ENCODE measurements at places on chromosomes 11 and 22.
A peak's percentile ranks its signal among the peaks of the same experiment; 100 is the strongest.

GRCh38 chr11:94885133-94885532, 88.2 kb downstream of the CWC15 start:
- DNase-seq, result no peak

DNA sequence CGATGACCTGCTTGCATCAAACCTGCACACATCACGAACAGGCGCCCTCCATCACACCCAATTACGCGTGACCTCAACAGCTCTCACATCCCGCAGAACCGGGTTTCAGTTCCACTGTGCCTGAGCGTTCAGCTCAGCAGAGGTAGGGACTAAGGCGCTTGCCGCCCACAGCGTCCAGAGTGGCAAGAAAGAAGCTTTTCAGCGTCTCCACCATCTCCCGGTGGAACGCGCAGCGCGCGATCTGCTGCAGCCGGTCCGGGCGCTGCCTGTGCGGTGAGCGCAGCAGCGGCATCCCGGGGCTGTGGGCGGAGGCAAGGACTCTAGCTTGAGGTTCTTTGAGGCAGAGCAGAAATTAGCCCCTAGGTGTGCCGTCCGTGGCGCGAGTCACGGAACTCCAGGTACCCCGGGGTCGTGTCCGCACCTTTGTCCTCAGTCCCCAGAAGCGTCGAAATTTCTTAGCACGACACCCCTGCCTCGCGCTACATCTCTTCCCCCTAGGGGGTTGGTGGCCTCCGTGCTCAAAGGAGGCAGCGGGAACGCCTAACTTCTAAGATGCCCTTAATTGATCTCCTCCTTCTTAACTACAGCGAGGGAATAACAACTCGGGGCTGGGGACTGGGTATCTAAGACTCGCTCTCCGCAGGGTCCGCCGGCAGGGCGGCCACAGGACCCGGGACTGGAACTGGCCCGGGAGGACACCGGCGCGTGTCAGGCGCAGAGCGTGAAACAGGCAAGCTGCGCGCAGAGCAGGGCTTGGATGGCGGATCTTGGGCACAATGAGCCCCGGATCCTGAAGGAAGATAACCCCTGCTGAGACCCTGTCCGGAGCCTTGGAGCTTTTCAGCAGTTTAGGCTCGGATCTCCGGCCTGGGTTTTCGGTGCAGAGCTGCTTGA, 1.7 kb upstream of the CALCA start:
- peak; percentile 52 for DNase-seq

- DNase-seq, result peak; percentile 22
Measured at GRCh38 chr11:2270322-2271076, at the start of gene ASCL2. Gene ASCL2, minus strand, starts transcription at chr11:2270588. Its CDS starts 256 bp downstream, at chr11:2270332.

DNA sequence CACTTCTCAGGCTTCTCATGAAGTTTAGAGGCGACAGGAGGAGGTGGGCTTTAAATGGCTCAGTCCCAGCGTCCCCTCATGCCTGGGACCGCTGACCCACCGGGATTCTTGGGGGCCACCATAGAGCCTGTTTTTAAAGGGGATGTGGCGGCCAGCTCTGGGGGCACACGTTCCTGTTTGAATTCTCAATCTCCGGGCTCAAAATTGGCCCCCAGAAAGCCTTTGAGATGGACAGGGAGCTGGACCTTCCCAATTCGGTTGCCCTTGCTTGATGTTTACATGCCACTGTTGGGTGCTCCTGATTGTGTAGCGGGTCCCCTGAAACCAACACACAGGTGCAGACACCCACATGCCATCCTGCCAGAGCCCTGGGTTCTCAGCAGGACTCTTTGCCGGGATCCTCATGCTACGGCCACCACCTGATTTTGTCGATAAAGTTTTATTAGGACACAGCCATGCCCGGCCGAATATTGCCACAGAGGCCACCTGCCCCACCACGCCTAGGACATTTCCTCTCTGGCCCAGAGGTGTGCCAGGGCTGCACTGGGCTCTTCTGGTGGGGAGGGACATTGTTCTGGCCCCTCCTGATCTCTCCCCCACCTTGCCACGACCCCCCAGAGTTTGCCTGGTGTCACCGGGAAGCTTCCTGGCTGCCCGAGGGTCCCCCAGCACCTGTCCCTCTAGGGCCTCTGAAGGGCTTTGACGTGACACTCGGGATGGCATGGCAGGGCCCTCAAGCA, 71.6 kb downstream of the KCNQ1 start:
- DNase-seq, result no peak

DNA sequence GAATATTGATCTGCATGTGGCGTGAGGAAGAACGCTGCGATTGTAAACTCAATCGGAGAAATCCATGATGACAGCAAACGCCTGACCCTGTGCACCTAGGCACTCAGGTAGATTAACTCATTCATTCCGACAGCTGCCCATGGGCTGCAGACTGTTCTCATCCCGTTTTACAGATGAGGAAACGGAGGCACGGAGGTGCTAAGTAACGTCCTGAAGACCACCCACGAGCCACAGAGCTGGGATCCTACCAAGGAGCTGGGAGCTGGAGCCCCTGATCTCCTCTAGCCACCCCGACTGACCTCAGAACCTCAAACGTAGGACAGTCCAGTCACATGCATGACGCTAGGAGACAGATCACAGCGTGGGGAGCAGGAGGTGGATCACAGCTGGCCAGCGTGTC, 1092.7 kb downstream of the BRD1 start:
- DNase-seq, result no peak

GRCh38 chr11:114820621-114821020, 142.3 kb downstream of the NXPE2 start:
- no peak for DNase-seq

Measured in activated CD4-positive, alpha-beta T cell treated with anti-CD3 and anti-CD28 coated beads for 48 hours (primary cell).